DND-41 (cell line): ENCODE measurements at places on chromosomes 11 and 22.

GRCh38 chr22:39148727-39149535 lies 3.5 kb downstream of the CBX7 start:
- H3K36me3 ChIP-seq = peaks cover 21% of the 10 kb centered on the region
- no peaks in the 10 kb centered on the region for H3K27me3 ChIP-seq
- no peak overlapping the region for H3K4me3 ChIP-seq
- DNase-seq = peak; percentile 41
- H3K4me1 ChIP-seq = peaks cover 54% of the 10 kb centered on the region

- no peak overlapping the region for H3K27ac ChIP-seq
- H3K4me3 ChIP-seq = no peak overlapping the region
- H3K36me3 ChIP-seq = no peaks in the 10 kb centered on the region
- no peaks in the 10 kb centered on the region for H3K4me1 ChIP-seq
- H3K27me3 ChIP-seq = no peaks in the 10 kb centered on the region
These were observed 10.0 kb downstream of the DTX4 start for GRCh38 chr11:59181746-59182456.

- DNase-seq = no peak
- H3K27ac ChIP-seq = no peak overlapping the region
- no peaks in the 10 kb centered on the region for H3K4me1 ChIP-seq
- H3K27me3 ChIP-seq = no peaks in the 10 kb centered on the region
These were observed 14.3 kb upstream of the ACCSL start for GRCh38 chr11:44033411-44033850.

DNA sequence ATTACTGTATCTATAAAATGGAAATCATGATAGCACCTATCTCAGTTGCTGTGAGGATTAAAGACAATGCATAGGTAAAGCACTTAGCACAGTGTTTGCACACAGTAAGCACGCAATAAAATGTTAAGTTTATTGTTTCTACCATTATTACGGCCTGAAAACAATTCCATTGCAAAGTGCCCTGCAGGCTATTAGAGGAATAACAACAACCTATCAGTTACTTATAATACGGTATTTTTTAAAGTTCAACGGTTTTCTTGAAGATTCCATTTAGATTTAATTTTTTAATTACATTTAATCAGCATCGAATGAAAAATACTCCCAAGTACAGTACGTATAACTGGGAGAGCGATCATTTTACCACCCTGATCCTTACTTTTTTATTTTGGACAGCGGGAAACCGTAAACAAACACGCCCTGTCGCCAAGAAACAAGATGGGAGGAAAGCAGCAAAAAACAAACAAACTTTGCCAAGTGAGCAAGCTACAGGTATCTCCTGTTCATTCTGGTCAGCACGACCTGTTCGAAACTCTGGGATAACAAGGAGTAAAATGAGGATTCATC lies 893 bp downstream of the SLC36A4 start:
- peaks cover 40% of the 10 kb centered on the region for H3K4me1 ChIP-seq
- no peak for DNase-seq
- peak overlapping the region; percentile 98 for H3K27ac ChIP-seq
- peaks cover 4% of the 10 kb centered on the region for H3K36me3 ChIP-seq

GRCh38 chr11:123755344-123755743 lies 1.0 kb upstream of the OR6X1 start:
- peaks cover 17% of the 10 kb centered on the region for H3K27me3 ChIP-seq
- DNase-seq = no peak
- H3K36me3 ChIP-seq = no peaks in the 10 kb centered on the region
- no peak overlapping the region for H3K27ac ChIP-seq

GRCh38 chr22:23591201-23591791 lies 11.2 kb upstream of the IGLL1 start:
- H3K27me3 ChIP-seq = no peaks in the 10 kb centered on the region
- peaks cover 41% of the 10 kb centered on the region for H3K4me1 ChIP-seq
- peak; percentile 86 for DNase-seq
- H3K36me3 ChIP-seq = no peaks in the 10 kb centered on the region
- H3K4me3 ChIP-seq = no peak overlapping the region
- H3K27ac ChIP-seq = peak overlapping the region; percentile 20; the same call in 1 of the 2 replicates

DNA sequence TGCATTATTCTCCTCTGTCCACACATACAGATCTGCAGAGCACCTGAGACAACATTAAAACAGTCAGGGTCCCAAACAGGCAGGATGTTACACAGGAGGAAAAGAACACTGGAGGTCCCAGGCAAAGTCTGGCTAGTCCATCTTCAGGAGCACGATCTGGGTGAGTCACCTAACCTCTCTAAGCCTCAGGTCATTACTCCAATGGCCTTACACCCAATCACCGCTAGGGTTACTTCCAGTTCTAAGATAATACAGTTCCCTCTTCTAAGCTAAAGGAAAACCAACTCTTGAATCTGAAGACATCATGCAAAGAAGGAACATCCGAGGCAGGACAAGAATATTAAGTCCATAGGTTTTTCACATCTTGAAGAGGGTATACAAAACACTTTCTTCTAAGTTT lies 24.5 kb downstream of the ASCC2 start:
- H3K4me1 ChIP-seq = no peaks in the 10 kb centered on the region
- H3K36me3 ChIP-seq = peaks cover 86% of the 10 kb centered on the region
- H3K4me3 ChIP-seq = no peak overlapping the region
- DNase-seq = no peak

DNA sequence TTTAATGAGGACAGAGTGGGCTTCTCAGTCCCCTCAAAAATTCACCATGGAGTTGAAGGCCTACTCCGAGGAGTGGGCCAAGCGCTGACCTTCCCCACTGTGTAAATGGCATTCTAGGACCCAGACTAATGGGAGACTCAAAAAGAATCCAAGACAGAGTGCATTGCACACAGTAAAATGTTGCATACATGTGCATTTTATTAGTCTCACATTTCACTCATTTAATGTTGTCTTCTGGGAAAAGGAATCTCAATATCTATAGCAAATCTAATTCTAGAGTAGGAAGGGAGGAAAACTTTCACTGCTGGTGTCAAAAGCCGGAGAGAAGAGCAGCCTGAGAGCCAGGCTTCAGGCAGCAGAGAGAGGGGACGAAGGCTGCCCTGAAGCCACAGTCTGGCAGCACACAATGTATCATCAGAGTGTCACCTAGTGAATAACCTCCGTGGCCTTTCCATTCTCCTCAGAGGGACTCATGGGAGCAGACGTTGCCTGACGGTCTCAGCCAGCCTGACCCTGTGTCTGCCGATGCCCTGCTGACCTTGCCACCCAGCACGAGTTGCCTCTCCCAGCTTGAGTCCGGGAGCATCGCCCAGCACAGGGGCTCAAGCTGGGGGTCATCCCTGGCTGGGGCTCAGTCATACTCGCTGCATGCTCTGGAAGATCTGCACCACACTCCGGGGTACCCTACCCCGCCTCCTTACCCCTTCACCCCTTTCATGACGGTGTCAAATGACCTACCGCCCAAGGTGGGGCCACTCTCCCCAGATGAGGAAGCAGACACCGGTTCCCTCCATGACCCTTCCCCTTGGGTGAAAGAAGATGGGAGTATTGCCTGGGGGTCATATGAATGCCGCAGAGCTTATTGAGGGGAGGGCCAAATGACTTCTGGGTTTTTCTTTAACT lies 12.9 kb upstream of the POU2AF3 start:
- H3K27me3 ChIP-seq = peaks cover 1% of the 10 kb centered on the region
- no peak for DNase-seq
- no peaks in the 10 kb centered on the region for H3K4me1 ChIP-seq
- no peak overlapping the region for H3K27ac ChIP-seq
- no peaks in the 10 kb centered on the region for H3K36me3 ChIP-seq
